ENCODE measurements at places on chromosomes 12 and 14.

GRCh38 chr12:9856894-9857293, 12.3 kb downstream of the CLEC2B start:
- no peak for DNase-seq

DNA sequence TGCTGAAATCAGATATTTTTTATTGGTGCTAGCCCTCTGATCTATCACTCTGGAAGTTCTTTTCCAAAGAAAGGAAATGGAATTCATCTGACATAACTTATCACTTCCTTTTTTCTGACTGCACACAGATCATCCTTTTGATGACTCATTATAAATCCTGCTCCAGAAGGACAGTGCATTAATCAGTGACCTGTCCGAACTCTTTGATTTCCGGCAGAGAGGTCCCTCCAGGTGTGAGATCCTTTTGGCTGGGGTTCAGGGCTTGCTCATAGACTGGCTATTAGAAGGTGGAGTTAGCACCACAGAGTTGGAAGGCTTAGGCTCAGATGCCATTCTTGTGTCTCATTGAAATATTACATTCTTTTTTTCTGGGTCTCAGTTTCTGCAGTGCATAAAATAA, 328.2 kb downstream of the ZFP36L1 start:
- DNase-seq: no peak

DNA sequence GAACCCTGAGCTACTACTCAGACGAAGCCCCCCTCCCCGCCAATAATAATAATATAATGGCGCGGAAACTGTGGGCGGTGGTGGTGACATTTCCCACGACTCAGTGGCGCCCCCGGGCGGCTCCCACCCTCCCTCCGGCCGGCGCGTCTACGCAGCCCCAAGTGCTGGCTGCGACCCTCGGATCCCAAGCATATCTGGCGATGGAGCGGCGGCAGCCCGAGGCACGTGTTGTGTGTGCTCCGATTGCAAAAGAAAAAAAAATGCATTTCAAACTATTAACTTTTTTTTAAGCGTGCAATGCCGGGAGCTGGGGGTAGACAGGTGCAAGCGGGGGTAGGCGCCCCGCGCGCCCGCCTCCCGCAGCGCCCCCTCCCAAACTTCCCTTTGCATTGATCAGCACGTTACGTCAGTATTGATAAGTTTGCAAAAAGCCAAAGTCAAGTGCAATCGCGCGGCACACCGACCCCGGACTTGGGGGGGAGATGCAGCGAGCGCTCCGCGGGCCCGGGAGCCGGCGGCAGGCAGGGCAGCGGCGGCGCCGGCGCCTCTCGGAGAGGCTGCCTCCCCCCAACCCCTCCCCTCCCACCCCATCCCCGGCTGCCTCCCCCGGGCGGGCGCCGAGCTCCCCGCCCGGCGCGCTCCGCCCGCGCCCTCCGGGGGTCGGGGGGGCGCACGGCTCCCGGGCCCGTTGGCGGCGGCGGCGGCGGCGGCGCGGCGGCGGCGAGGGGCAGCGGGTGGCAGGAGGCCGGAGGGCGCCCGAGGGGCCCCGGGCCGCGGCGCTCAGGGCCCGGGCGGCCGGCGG, 113.1 kb upstream of the MYL2 start:
- DNase-seq: no peak

DNA sequence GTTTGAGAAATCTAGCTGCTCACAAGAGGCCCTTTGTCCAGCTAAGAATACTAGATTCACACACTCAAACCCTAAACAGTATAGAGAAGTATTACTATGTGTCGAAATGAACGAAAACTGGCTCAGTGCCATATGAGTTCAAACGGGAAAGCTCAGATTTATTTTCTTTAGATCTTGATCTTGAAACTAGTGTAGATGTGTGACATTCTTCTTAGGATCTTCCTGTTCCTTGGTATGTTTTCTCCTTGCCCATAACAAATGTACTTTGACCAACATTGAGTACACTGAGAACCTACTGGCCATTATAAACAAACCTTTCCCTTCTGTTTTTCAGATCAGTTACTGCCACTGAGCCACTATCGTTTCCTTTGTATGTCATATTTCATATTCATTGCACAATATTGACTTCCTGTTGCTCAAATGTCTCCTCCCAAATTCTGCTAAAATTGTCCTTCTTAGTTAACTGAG, 21.3 kb downstream of the MYBPC1 start:
- no peak for DNase-seq

GRCh38 chr14:92039063-92039718, 668 bp downstream of the TRIP11 start:
- no peak for DNase-seq

GRCh38 chr12:131076791-131077747, 123.4 kb downstream of the ADGRD1 start:
- no peak for DNase-seq

DNA sequence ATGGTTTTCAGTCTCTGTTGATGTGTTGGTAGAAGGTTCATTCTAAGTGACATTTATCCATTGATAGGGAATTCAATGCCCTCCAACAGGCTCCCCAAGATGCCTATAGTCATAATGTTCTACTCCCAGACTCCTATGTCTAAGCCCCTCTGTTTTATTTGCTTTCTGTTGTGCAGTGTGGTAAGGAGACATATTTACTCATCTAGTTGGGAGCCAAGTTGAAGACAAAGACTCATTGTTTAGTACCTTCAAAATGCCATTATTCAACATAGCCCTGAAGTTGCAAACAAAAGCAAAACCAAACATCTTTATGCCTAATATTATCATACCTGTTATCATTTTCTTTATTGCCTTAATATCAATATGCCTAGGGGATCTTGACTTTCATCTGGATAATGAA, 302.1 kb downstream of the RMST start:
- no peak for DNase-seq

GRCh38 chr14:44962334-44963043, 499 bp downstream of the TOGARAM1 start:
- DNase-seq: peak; percentile 9

DNA sequence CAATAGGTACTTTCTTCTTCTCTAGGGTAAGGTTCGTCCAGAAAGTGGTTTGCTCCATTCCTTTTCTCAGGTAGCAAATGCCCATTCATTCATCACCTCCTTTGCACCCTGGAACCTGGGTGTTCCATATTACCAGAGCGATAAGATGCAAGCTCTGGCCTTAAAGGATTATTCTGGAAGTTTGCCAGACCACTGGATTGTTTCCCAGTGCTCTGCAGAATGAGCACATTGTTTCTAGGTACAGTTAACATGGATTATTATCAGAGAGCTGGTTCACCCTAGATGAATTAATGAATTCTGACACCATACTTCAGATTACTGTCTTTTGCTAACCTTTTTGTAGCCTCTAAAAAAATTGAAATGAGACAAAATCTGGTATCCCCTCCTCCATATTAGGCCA, 170.9 kb upstream of the BMP4 start:
- DNase-seq: no peak

GRCh38 chr14:71923513-71923912, 8.7 kb upstream of the RGS6 start:
- DNase-seq: no peak

GRCh38 chr12:22797701-22798100, 172.7 kb downstream of the ETNK1 start:
- DNase-seq: no peak

DNA sequence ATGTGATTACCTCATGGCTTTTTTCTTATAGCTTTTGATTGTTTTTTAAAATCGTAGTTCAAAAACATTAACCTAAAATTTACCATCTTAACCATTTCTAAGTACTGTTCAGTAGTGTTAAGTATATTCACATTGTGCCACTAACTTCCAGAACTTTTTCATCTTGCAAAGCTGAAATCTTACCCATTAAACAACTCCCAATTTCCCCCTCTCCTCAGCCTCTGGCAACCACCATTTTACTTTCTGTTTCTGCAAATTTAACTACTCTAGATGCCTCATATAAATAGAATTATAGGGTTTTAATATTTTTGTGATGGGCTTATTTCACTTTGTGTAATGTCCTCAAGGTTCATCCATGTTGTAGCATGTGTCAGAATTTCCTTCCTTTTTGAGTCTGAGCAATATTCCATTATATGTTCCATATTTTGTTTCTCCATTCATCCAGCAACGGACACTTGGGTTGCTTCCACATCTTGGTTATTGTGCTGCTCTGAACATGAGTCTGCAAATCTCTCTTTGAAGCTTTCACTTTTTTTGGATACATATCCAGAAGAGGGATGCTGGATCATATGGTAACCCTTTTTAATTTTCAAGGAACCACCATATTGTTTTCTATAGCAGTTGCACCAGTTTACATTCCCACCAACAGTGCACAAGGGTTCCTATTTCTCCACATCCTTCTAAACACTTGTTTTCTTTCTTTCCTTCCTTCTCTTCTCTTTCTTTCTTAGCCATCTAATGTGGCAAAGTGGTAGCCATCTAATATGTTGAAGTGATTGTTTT, 5.0 kb downstream of the HIF1A start:
- no peak for DNase-seq

DNA sequence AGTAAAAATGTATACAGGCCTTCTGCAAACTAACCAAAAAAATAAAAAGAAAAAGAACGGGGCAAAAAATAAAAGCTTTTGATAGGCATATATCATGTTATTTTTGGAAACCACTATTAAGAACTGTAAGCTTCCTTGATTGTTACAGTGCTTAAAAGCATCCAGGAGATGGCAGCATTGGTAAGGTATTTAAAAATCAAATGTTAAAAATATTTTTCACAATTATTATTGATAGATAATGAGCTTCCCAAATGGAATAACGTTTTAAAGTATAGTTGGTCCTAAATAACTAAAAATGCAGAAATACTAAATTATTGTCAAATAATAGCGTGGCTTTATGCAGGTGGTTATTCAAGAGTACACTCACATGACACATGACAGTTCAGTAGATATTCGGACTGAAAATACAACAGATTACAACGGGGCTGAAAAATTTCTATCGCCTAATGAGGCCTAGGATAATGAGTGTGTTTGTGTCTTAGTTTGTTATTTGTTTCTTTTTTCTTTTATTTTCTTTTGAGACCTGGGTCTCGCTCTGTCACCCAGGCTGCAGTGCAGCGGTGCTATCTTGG, 127.2 kb upstream of the ATF7IP start:
- no peak for DNase-seq

DNA sequence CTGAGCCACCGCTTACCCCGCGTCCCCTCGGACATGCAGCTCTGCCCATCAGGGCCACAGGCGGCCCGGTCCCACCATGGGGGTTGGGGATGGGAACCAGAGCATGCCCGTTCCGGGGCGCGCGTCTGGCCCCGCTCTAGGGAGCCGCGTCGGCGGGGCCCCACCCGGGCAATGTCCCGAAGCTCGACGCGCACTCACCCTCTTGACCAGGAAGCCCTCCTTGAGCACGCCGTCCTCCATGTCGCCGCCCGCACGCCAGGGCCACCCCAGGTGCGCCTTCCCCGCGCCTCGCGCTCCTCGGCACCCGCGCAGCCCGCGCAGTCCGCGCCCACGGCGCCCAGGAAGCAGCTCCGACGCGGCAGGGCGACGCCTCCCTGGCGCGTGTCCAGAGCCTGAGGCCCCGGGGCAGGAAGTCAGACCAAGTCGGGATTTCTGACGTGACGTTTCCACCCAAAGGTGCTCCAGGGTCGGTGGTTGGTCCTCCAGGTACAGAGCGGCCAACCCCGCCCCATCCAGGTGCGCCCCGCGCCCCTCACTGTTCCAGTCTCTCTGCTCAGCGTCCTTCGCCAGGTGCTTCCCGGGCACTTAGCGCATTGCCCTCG, at the start of gene PLEK2:
PLEK2 (minus strand) TSS at position 346 of the 602 bp plus-strand sequence; CDS start at position 240, 106 bp downstream.
- DNase-seq: peak; percentile 34

DNA sequence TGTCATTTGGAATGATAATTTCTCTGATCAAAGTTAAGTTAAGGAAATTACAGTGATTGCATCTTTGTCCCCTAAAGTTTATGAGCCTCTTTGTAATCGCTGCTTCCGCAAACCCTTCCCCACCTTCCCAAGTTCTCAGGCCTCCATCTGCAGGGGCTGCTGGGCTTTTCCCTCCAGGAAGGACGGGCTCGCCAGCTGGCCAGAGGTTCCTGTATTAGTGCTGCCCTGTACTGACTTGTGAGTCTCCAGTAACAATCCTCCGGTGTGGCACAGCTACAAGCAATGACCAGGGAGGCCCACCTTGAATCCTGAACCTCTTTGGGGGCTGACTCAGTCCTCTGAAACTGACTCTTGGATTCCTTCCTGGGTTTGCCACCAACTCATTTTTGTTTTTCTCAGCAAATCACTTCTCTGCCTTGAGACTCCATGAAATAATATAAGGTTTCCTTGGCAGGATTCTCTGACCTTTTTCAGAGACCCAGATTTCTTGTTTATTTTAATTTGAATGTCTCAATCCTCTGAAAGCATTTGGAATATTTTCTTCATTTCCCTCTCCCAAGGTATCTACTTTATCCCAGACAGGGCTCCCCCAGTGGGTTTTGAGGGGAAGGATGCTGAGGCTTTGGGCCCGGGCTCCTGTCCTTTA, 398.6 kb downstream of the ZFP36L1 start:
- no peak for DNase-seq

- no peak for DNase-seq
Observed at GRCh38 chr12:65823513-65824375, 539 bp upstream of the HMGA2 start.

DNA sequence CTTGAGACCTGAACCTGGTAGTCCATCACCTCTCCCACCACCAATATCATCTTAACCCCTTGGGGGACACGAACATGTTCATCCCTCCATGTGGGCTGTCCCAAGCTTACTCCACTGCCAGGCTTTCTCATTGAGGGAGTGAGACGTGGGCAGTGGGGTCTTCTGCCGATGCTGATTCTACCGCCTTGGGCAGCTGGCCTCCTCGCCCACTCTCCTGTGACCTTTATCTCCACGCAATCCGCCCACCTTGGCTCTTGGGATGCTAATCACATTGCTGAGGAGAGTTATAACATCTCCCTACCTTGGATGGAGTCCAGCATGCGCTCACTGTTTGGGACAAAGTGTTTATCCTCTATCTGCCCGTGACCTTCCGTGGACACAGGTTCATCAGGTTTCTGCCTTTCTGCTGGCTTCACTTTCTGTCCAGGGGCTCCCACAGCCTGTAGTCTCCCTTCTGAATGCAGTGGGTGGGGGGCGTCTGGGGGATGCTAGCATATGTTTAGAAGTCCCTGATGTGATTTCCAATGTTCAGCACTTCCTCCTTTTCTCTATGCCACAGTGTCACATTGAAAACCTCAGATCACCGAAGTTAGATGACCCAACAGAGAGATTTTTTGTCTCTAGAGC, 53.2 kb upstream of the ESRRB start:
- no peak for DNase-seq

Measured in activated CD4-positive, alpha-beta T cell treated with anti-CD3 and anti-CD28 coated beads, Interleukin-2, amount 50 U/mL, for 4 hours (primary cell).